ENCODE measurements at places on chromosomes 16 and 17.

GRCh38 chr17:66965801-66966262 is 1.3 kb downstream of the CACNG4 start:
- no peak for DNase-seq

DNA sequence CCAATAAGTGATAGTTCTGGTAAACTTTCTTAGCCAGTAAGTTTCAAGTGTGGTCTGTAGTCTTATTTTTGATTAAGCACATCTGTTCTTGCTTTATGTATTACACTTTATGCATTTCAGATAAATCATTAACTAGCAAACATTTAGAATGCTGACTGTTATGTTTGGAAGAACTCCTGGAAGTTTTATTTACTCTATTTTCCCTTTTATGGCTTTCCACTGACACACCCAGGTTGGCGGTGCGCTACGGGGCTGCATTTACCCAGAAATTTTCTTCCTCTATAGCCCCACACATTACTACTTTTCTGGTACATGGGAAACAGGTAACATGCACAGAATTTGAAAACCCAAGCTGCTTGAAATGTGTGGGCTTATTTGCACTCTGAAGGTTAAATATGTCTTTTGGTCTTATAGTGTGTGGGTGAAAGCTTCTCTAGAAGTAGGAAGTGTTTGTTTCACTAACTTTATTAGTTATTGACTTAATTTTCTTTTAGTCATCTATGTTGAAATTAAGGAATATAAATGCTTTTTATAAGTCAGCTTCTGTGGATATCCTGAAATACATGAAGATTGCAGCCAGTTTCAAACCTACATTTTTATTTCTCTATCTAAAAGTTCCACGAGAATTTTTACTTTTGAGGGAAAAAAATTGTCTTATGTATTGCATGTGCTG is 203.7 kb downstream of the PHKB start:
- no peak for DNase-seq

DNA sequence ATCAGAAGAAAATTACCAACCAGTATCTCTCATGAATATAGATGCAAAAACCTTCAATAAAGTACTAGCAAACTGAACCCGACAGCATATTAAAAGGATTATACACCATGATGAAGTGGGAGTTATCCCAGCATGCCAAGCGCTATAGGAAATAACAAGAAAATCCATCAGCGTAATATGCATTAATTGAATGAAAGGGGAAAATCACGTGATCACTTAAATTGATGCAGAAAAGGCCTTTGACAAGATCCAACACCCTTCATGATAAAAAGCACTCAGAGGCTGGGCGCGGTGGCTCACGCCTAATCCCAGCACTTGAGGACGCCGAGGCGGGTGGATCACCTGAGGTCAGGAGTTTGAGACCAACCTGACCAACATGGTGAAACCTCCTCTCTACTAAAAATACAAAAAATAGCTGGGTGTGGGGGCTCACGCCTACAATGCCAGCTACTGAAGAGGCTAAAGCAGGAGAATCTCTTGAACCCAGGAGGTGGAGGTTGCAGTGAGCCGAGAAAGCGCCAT is 4.8 kb downstream of the CTRB2 start:
- no peak for DNase-seq

DNA sequence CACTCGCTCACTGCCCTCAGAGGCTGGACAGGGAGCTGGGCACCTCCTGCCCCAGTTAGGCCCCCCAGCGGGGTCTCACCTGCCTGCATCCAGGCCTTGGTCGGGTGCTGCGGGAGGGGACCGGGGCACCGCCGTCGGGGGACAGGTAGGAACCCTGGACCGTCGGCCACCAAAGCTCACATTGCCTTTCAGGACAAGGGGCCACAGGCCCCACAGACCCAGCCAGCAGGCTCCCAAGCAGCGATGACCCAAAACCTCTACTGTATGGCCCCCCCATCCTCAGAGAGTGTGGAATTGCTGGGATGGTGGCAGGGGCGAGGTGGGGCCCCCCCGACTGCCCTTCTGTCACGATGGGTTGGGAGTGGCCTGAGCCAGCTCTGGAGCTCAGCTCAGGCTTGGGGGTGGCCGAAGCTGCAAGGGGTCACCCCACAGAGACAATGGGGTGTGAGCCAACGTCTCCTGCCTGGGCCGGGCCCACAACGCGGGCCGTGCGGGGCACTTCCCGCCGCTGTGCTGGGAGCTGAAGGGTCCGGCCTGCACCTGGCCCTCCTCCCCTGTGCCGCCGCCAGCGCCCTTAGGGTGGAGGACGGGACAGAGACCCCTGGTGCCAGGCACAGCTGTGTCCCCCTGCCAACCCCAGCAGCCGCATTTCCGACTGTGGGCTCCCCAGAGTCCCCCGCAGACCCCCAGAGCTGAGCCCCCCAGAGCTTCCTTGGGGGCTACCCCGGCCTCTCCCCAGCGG is 498 bp downstream of the IGFALS start:
- DNase-seq: no peak

DNA sequence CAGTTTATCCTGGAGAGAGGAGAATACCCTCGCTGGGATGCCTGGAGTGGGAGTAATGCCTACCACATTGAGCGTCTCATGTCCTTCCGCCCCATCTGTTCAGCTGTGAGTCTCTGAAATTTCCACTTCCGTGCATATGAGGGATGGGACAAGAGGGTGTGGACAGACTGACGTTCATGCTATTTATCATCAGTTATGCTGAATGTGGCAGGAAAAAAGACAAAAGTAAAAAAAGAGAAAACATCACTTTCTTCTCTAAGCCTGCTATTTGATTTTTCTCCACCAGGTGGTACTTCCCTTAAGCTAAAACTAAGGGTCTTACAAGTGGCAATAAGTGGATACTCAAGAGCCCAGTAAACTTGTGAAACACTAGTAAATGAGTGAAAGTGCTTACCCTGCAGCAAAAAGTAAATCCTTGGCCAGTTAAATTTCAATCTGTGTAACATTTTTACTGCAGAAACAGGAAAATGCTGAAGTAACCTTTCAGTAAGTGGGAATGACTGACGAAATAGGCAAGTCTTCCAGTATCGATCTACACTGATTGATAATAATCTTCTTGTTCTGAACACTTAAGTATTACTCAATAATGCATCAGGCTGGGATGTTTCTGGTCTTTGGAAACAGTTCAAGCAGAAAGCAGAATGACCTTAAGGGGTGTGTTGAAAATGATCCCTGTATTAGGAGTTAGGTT is 5.6 kb downstream of the CRYBA1 start:
- peak; percentile 25 for DNase-seq

DNA sequence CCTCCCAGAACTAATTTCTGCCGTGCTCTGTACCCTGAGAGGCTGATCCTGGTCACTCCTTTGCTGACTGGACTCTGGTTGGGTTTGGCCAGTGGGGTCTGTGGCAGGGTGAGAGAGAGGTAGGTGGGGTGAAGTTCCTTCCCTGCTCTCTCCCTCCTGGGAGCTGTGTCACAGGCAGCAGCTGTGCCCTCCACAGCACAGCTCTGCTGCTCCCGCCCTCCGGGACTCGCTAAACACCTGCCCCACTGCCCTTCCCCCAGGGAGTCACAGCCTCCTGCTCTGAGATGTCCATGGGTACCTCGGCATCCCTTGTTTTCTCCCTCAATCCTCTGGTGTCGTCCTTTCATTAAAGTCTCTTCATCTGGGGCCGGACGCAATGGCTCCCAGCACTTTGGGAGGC is 66.4 kb downstream of the SRCIN1 start:
- DNase-seq: no peak

GRCh38 chr17:45101883-45102811 is 30.2 kb downstream of the PLCD3 start:
- no peak for DNase-seq

DNA sequence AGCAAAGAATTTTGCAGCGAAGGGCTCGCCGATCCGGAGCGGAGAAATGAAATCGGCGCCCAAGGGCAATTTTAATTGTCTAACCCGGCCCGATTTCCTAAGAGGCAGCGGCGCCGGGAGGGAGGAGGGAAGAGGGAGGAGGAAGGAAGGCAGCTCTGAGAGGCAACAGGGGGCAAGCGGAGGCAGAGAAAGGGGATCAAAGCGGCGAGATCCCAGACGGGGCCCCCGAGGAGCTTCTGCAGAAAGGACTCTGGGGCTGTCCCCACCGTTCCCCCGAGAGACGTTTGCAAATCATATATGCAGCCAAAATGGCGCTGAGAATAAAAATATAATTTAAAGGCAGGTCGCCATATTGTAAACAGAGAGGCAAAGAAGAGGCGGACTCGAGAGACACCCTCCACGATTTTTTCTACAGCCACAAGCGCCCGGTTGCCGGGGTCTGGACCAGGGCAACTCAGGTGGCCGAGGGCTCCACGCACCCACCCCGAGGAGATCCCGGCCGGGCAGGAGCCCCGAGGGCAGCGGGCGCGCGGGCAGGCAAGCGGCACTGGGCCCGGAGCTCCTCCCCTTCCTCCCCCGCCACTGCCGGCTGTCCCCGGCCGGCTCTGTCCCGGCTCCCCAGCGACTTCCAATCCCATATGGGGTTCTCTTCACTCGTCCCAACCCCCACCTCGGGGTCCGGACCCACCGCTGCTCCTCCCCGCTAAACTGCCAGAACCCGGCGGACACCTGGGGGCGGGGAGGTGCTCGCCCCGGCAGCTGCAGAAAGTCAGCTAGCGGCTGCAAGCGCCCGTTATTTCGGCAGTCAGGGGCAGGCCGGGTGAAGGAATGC is 1.9 kb downstream of the PHF12 start:
- no peak for DNase-seq

- no peak for DNase-seq
Observed at GRCh38 chr17:42311240-42312034, 23.1 kb downstream of the STAT5A start.

DNA sequence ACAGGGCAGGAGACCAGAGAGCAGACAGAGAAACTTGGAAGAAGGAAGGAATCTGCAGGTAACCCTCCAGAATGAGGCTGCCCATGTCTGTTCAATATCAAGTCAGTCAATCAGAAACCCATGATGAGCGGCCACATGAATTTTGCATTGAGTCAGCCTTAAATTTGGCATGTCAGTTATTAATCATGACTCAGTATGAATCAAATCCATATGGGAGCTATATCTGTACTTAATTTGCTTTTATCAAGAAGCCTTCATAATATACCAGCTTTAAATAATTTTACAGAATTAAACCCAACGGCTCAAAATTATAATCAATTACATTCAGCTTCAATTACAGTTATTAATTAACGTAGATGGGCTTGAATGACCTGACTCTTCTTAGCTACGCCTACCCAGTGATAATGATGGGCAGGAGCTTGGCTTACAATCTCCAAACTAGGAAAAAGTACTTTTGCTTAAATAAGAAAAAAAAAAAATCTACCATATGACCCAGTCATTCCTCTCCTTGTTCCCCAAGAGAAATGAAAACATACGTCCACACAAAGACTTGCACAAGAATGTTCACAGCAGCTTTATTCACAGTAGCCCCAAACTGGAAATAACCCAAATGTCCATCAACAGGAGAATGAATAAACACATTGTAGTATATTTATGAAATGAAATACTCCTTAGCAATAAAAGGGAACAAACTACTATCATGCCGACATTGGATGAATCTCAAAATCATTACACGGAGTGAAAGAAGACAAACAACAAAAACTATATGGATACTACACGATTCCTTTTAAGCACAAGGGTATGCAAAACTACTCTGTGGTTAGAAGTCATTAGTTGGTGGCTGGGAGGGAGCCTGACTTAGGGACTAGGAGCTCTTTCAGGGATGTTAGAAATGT is 48.6 kb downstream of the SLC39A11 start:
- DNase-seq: no peak

GRCh38 chr16:68778551-68779231 is 41.6 kb downstream of the CDH1 start:
- peak; percentile 55 for DNase-seq

- DNase-seq: no peak
Observed at GRCh38 chr17:1577182-1577581, 14.6 kb upstream of the PITPNA start.

Measured in iPS DF 6.9 (cell line).